Stimulated activated CD8-positive, alpha-beta memory T cell treated with anti-CD3 and anti-CD28 coated beads, Interleukin-4, amount 100 ng/mL, for 24 hours (primary cell): ENCODE measurements at places on chromosomes 4 and X.

DNA sequence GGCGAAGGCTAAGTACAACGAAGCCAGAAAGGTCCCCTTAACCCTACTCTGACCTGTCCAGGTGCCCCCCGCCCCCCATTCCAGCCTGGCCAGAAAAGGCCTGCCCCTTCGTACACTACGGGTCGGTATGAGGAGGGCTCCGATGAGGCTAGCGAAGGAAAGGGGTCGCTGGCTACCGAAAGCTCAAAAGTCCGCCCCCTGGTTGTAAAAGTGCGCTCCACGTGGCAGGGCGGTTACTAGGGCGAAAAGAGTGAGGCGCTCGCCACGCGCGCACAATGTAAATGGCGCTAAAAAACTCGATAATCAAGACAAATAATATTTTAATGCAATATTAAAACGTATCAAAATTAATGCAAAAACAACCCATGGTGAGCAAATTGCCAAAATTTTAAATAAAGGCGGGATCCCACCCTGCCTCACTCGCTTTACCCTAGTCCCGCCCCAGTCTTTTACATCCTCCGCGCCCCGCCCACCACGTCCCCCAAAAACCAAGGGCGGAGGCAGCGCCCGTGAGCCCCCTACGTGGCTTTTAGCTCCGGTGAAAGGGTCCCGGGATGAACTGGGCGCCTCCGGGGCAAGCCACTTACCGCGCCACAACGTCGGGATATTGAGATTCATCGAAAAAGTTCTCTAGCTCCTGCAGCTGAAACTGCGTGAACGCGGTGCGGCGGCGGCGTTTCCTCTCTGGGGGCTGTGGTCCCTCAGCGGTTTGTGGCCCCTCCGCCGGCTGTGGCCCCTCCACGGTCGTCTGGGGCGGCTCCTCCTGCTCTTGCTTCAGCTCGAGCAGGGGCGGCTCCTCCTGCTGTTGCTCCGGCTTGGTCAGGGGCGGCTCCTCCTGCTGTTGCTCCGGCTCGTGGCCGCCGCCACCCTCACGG is 929 bp downstream of the ESX1 start:
- DNase-seq = no peak

DNA sequence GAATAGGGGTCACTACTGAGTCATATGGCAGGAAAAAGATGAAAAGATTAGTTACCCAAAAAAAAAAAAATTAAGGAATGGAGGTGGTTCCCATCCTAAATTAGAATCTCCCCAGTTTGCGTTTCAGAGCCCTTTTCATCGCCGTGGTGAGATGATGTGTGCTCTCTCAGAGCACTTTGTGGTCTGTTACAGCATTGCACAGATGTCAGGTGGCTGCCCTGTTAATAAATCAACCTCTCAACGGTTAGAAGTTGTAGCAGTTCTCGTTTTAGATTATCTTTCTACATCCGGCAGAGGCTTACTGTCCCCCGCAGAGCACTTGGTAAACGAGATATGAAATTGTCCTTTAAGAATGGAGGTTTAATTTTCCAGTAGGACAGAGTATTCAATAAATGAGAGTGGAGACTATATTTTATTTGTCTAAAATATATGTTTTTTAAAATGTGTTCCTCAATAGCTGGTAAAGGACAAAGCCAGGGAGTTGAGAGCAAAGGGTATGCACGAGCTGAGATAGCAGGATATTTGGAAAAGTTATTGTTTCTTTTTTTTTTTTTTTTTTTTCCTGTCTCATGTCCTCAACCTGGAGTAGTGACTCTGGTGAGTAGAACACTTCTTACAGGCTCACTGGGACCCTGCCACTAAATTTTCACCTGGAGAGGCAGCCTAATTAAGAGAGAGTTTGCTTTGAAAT is 26.9 kb downstream of the AFF1 start:
- DNase-seq = no peak

DNA sequence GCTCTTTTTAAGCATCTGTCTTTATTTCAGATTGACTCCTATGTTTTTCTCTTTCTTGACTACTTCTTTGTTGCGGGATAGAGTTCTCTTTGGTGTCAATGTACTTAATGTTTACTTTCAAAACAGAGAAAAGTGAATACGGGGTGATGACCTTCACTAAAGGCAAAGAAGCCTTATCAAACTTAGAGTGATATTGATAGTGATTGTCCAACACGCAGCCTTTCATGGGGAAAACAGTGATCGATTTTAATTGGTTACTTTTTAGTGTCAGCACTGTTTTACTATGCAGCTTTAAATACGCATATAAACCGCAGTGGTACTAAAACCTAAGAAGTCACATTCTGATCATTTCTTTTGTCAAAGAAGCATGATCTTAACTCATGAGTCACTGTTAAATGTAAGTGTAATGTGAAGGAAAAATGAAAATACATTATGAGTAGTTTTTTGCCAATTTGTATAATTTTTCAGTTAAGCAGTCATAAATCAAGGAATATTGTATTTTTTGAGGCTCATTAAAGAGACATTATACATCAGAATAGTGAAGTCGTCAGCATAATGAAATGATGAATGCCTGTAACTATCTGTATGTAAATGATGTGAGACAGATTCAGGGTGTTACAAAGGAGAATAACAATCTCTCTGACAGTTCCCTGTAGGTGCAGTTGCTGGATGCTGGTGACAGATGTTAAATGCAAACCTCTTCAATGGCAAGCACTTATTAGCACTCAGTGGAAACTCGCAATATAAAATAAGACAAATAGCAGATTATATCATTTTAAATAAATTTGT is 2082.8 kb upstream of the TENM3 start:
- no peak for DNase-seq

DNA sequence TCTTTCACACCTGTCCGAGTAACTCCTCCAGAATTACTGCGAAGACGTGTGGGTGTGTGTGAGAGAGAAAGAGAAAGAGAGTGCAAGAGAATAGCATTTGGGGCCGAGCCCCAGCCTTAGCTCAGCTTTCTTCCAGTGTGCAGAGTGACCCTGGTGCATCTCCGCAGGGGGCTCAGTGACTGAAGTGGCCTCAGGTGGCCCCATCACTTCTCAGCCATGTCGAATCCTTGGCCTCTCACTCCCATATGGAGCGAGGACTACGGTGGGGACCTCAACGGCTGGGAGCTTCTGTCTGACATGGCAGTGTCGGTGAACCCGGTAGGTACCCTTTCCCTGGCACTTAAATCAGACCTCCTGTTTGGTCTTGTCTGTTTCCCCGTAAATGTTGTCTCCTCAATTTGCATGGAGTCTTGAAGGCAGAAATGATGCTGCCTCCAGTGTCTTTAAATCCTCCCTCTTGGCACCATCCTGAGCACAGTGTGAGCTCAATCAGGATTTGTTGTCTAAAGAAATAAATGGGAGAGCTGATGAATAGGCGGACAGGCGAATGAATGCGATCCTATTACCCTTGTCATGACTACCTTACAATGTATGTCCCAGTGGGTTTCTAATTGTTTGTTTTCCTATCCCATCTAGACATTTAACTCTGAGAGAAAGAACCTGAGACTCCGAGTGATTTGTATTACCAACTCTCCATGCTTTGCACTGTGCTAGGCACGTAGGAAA is 305.9 kb downstream of the AFF2 start:
- no peak for DNase-seq

- no peak for DNase-seq
These were observed 124.5 kb downstream of the CFAP299 start for GRCh38 chr4:80459918-80460473.

DNA sequence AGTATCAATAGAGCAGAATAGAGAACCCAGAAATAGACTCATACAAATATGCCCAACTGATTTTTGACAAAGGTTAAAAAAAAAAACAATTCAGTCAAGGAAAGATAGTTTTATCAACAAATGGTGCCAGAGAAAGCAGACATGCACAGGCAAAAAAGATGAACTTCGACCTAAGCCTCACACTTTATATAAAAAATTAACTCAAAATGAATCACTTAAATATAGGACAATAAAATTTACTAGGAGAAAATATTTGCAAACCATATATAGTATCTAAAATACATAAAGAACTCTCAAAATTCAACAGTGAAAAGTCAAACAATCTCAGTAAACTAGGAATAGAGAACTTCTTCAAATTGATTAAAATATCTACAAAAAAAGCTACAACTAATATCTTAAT is 29.7 kb downstream of the HUWE1 start:
- DNase-seq = no peak

DNA sequence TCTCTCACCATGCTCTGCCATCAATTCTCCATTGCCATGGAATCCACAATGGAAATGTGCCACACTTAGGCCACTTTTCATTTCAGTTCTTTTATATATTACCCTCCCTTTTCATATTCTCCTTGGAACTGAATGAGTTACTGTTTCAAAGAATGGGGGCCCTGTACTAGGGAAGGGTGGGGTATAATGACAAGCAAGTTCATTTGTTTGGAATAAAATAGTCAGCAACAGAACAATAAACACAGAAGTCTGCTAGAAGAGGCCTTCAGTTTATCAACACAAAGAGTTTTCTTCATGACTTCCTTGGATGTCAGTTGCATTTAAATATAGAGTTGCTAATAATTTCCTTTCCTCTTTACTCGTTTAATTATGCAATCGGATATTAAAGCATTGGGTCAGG is 478.3 kb upstream of the FTHL17 start:
- DNase-seq = no peak

DNA sequence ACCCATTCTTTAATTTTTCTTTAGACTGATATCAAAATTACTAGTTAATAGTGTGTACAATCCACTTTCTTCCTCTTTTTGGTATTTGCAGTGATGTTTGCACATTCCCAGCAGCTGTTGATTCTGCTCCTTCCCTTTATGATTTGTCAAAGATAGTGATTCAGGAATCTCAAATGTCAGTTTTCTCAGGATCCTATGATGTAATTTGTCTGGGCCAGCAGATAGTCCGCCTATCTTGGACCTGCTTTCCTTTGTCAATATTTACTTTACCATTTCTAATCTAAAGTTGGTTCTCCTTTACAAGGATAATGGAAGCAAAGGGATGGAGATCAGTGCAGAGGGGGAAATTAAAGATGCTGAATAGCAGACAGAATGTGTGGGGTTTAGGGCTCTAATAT is 122.1 kb downstream of the REELD1 start:
- DNase-seq = no peak

DNA sequence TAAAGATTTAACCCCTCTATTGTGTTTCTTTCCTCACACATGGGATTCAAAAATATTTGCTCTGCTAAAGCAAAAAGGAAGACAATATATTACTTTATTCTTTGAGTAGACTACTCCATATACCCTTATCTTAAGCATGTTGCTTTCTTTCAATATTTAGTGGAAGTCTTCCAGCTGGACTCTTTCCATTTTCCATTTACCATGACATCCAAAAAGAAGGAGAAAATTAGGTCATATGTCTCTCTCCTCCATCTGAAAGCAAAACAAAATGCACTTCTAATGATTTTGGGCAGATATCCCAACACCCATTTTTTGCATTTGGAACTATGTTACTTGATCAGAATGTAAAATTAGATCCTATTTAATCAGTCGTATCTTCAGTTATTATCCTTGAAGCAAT is 1336.5 kb downstream of the PCDH19 start:
- no peak for DNase-seq

DNA sequence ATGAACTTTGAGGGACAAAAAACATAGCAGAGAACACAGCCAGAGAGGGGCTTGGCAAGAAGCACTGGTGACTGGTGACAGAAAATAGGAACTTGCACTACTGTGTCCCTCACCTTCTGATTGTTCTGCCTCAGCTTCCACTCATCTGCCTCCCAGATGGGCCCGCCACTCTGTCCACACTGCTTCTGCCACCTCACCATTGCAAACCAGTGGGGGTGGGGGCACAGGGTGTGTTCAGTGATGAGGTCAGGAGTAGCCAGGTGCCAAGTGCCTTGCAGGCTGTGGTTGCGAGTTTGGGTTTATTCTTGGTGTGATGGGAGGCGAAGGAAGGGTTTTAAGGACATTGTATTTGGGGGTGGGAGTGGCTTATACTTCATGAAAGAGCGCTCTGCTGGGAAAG is 9.1 kb upstream of the UBA1 start:
- no peak for DNase-seq

DNA sequence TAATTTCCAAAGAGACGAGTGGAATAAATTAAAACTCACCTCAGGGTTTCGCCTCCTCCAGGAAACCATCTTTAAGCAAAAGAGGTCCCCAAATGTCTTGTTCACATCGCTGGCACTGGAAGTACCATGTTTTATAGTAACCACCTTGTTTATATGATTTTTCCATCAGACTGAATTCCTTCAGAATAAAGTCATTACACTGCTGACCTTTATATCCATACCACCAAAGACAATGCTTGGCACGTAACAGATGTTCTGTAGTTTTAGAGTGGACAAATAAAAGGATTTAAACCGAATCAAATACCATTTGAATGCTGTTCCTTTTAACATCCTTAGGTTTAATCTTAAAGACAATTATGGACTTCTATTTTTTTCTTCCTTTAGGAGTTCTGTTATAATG is 4.7 kb downstream of the NUDT6 start:
- DNase-seq = no peak

- DNase-seq = no peak
These were observed 18.8 kb upstream of the AREG start for GRCh38 chr4:74426101-74426500.
